Mesendoderm (in vitro differentiated cells): ENCODE measurements at places on chromosomes 12 and 14.
A peak's percentile ranks its signal among the peaks of the same experiment; 100 is the strongest.

DNA sequence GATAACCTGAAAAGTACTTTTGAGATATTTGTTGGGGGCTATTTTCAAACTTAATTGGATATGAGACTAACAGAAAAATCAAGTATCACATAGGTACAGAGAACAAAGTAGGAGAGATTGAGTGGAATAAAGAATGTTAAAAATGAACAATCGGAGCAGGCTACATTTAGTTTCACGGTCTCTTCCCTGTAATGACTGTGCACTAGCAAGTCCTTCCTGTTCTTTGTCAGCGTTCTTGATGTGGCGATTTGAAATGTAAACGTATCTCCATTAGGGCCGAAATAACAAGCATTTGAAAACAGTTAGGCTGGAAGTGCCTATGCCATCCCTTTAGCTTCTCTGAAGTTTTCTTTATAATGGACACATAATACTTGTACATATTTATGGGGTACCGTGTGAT lies 31.0 kb downstream of the SLC25A29 start:
- no peak for DNase-seq

DNA sequence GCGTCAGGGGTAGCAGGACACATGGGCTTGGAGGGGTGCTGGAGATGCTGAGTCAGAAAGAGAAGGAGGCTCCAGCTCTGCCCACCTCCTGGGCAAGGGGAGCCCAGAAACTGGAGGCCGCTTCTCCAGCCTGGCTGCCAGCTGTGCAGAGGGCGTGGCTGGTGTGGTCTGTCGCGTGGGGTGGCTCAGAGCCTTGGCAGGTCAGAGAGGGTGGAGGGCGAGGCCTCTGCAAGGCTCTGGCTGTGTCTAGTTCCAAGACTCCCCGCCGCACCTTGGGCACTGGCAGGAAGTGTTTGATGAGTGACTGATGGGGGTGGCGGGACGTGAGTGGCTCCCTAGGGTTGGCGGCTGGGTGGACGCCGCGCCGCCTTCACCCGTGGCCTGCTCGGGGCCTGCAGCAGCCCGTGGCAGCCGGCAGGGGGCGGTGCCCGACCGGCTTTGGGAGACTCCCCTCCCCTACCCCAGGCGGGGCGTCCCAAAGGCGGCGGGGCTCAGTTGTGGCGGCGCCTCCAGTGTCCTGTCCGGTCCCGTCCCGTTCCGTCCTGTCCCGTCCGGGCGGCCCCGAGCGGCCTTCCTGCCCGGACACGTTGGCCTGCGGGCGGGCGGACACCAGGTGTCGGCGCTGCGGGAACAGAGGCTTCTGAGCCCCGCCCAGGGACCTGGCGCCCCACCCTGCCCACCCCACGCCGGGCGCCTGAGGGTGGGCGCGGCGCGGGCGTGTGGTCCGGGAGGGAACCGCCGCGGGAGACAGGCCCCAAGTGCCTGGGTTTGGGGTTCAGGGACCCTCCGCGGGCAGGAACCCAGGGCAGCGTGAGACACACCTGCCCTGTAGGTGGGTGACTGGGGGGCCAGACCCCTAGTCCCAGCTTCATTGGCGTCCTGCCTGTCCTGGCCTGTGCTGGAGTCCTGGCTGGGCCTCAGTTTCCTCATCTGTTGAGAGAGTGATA lies 39.7 kb downstream of the KRT80 start:
- peak; percentile 71 for DNase-seq

DNA sequence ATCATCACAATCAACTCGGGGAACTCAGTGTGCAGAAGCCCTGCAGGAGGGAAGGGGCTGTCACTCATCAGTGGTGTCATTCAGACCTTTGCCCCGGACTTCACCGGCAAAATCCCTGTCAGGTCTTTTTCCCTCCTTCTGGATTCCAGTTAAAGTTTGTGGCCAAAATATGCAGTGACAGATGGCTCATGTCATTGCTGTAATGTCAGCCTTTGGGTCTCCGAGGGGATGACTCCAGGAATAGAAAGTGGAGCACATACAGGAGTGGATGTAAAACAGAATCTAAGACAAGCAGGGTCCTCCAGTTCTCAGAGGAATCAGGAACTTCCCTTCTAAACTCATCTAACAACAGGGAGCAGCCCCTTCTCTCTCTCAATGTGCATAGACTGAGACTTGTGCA lies 130.3 kb upstream of the RASSF8 start:
- DNase-seq, result no peak

- DNase-seq, result no peak
Observed at GRCh38 chr14:88255798-88256197, 67.3 kb downstream of the KCNK10 start.

- no peak for DNase-seq
Observed at GRCh38 chr12:102568276-102568675, 87.9 kb upstream of the IGF1 start.

GRCh38 chr14:99120526-99121318 lies 151.3 kb downstream of the BCL11B start:
- no peak for DNase-seq

- DNase-seq, result peak; percentile 69
Observed at GRCh38 chr14:68978172-68978911, 760 bp downstream of the ACTN1 start.

DNA sequence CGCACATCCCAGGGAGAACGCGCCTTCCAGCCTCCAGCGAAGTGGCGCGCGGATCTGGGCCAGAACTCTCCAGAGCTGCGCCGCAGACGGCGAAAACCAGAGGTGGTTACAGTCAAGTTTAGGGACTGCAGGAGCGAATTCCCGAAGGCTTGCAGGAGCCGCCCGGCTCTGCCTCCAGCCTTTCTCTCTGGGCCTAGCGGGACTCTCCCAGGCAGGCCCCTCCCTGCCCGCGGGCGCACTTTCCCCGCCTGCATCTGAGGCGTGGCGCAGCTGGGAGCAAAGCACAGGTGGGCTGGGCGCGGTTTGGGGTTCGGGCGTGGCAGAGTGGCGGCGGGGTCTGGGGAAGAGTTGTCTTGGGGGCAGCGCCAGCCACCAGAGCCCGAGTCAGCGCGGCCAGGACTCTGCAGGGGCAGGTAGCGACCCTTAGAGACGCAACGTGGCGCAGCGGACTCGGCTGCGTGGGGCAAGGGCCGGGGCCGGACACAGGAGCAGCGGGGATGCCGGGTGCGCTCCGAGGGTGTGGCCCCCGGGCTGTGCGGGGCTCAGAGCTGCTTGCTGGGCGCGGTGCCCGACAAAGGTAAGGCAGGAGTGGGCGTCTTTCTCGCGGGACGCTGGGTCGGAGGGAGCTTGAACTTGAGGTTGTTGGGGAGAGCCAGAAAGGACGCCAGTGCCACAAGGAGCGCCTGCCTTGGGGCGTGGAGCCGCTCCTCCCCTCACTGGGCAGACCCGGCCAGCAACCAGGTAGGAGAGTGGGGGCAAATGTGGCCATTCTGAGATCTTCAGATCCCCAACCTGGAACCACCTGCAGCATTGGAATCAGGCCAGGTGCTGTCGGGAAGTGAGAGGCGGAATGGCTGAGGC lies 1126.0 kb downstream of the AACS start:
- peak; percentile 81 for DNase-seq

DNA sequence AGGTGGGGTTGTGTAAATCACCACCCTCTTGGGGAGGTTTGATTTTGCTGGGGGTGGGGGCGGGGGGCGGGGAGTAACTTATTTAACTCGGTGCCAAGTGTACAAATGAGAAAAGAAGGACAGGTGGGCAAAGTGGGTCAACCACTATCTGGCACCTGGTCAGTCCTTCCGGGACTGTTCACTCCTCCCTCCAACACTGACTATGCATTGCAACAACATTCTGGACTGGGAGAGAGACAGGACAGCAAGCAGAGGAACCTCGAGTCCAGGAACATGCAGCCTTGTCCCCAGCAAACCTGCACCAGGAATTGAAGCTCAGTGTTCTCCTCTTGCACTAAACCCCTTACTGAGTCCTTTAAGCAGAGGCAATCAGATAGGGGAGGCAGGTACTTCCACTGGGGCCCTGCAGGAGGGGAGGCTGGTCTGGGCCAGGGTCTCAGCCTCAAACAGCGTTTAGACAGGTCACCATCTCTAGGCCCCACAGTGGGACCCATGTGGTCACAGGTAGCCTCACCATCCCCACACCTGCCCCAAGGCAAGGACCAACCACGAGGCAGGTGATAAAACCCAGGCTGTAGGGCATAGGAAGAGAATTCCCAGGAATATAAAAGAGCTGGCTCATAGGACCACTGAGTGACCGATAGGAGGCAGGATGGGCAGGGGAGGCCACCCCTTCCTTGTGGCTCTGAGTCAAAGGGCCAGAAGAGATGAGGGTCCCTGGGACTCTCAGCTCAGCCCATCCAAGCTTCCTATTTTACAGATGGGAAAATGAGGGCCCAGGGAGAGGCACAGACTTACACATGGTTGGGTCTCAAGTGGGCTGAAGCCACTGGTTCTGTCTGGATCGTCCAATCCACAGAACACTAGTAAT lies 9.8 kb downstream of the CCDC85C start:
- no peak for DNase-seq

DNA sequence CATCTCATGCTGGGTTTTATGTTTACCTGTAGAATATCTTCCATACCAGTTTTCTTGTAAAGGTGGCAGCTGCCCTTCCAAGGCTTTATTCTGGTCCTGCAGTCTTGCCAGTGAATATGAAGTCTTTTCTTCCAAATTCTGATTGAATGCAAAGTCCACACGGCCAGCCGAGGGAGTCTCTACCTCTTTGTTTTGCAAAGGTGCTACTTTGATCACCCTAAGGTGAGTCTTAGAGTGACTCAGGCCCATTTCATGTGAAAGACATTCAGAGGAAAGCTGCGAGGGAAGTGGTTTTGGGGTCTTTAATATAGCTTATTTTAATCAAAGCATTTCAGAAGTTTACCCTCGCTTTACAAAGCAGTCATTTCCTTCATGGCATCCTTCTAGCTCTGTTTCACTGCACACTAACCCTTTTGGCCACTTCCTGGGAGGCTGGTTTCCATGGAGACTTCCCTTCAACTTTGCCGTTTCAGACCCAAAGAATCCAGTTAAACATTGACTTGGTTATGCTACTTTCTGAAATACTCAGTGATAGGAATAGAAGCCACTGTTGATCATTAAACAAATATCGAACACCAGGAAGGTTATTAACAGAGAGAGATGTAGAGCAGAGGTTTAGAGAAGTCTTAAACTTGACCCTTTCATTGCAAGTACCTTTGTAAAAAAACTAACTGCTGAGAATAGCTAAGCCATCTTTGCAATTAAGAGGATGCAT lies at the start of gene CCDC198:
CCDC198 (minus strand) TSS at position 391 of the 715 bp plus-strand sequence; CDS start at position 249, 142 bp downstream.
- DNase-seq, result no peak

- DNase-seq, result peak; percentile 71
Observed at GRCh38 chr14:46490238-46490685, 161.3 kb downstream of the RPL10L start.

DNA sequence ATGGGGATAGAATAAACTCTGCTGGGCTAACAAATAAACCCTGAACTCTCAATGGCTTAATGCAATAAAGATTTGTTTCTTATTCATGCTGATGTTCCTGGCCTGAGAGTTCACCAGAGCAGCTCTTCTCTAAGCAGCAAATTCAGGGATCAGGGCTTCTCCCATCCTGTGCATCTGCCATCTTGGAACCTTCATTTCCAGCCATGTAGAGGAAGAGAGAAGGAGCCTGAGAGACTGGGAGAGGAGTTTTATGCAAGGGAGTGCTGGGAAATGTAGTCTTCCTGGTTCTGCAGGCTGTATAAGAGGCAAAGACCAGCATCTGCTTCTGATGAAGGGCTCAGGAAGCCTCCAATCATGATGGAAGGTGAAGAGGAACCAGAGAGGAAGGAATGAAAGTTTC lies 20.6 kb upstream of the APOLD1 start:
- DNase-seq, result no peak

GRCh38 chr12:114662512-114663177 lies 21.3 kb downstream of the TBX3 start:
- DNase-seq, result peak; percentile 82

- no peak for DNase-seq
Observed at GRCh38 chr12:115956659-115957058, 320.8 kb downstream of the MED13L start.

DNA sequence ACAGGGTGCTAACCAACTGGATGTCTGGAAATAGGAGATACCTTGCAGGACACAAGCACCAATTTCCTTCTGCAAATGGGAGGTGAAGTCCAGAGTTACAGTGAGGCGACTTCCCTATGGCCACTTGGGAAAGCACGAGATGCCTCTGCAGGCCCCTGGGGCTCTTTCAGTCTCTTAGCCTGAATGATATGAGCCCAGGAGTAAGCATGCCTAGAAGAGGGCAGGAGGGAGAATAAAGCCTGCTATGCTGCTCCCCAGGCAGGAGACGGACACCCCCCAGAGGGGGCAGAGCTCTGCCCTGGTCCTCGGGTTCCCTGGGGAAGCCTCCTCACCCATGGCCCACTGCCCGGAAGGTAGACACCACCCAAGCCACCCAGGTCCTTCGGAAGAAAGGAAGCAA lies 105.1 kb downstream of the GCH1 start:
- DNase-seq, result no peak

GRCh38 chr12:98532687-98533304 lies 17.4 kb downstream of the TMPO start:
- DNase-seq, result peak; percentile 83

DNA sequence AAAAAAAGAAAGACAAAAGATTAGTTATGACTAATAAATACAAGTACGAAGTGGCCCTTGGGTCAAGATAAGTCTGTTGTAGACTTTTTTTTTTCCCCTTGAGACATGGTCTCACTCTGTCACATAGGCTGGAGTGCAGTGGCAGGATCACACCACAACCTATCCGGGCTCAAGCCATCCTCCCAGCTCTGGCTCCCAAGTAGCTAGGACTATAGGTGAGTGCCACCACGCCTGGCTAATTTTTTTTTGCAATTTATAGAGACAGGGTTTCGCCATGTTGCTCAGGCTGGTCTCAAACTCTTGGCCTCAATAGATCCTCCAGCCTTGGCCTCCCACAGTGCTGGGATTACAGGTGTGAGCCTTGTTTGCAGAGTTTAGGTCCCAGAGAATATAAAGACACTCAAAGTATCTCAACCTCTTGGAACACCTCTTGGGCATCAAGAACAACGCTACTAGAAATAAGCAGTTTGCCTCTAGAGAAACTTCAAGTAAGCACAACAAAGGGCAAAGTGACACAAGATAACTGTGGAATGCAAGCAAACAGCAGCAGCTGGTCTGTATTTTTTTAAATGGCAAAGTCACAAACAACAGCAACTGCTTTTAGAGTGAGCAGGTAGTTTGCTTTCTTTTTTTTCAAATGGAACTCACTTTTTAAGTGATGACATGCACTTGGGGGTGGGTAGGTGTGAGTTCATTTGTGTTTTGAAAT lies 3.9 kb upstream of the MDM2 start:
- peak; percentile 52 for DNase-seq

DNA sequence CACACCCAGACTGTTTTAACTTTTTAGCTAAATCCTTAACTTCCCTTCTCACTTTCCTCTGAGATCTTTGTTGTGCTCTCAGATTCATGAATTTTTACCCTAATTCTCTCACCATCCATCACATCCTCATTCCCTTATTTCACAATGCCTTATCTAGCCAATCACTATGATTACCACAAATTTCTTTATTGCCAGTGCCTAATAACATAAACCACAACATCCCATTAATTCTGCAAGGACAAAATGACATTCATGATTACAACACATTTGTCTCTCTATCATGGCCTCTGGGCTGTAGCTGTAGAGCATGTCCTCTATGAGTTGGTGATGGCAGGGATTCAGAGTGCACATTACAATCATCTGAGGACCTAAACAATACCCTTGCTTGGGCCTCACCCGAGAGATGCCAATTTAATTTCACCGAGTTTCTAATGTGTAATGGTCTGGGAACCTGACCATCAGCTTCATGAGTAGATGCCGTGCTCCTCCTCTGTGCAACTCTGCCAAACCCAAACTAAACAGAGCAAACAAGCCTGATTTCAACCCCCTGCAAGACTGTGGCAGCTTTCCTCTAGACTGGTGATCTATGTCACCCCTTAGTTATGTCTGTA lies 99.3 kb downstream of the SPTSSA start:
- no peak for DNase-seq
